ENCODE measurements at places on chromosomes 4 and X. TPM values are rescaled to one million over a fixed set of nuclear protein-coding genes. Genes with fewer than 3 reads are reported as not detected.

GRCh38 chr4:133275246-133275645 is 126.2 kb downstream of the PCDH10 start:
- DNase-seq, result no peak

DNA sequence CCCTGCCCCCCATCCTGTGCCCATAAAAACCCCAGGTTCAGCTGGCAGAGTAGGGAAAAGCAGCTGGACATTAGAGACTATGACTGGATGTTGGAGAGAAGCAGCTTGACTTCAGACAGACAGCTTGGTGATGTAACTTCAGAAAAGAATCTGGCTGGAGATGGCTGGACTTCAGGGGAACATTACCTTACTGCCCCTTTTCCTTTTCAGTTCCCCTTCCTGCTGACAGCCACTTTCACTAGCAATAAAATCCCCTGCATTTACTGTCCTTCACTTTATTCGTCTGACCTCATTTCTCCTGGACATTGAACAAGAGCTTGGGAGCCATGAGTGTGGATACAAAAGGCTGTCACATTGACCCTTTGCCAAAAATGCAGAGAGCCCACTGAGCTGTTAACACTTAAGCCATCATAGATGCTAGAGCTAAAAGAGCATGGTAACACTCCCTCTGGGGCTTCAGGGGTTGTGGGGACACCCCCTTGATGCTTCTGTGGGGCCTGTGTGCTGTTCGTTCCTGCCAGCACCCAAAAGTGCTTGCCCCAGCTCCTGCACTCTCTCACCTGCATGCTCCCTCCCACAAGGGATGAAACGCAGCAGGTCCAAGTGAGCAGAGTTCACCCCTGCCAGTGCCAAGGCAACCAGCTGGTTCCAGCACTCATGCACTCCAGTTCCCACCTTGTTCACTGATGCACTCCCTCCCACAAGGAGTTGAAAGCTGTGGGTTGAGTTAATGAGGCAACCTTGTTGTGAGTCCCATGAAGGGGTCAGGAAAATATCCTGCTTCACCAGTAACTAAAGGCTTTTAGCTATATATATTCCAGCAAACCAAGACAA is 263.8 kb upstream of the NDST3 start:
- DNase-seq, result no peak

- no peak for DNase-seq
These were observed 30.7 kb downstream of the WFS1 start for GRCh38 chr4:6300359-6300758.

DNA sequence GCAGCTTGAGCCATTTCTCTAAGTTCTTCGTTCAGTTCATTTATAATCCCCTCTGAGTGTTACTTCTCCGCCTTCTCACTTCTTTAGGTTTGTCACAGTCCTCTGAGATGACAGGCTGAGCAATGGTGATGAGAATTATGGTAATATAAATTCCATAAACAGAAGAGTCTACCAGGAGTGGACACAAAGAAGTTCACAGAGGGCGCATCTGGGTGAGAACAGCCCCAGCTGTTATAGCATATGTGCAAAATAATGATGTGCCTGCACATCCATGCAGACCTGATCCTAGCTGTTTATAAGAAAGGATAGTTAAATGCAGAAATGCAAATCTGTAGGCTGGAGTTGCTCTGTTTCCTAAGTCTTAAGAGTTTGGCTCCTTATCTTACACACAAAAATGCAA is 377.5 kb downstream of the KCNIP4 start:
- no peak for DNase-seq

- no peak for DNase-seq
These were observed 372.7 kb downstream of the INPP4B start for GRCh38 chr4:142473218-142473959.

- no peak for DNase-seq
These were observed 50.1 kb downstream of the CISD2 start for GRCh38 chr4:102918859-102919258.

- no peak for DNase-seq
These were observed 9.6 kb upstream of the STK32B start for GRCh38 chr4:5041699-5042098.

DNA sequence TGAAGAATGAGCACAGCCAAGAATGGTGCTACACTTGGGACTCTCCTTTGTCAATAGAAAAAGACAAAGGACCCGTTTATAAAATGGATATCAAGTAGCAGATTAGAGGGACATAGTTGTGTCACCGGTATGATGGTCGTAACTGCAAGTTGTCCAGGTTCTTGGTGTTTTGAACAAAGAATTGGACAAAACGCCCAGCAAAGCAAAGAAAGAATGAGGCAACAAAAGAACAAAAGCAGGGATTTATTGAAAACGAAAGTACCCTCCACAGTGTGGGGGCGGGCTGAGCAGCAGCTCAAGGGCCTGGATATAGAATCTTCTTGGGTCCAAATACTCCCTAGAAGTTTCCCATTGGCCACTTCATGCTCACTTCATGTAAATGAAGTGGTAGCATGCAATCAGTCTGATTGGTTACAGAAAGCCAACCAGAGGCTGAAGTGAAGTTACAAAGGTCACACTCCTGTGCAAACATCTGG is 54.7 kb downstream of the SHROOM3 start:
- DNase-seq, result peak; percentile 33

DNA sequence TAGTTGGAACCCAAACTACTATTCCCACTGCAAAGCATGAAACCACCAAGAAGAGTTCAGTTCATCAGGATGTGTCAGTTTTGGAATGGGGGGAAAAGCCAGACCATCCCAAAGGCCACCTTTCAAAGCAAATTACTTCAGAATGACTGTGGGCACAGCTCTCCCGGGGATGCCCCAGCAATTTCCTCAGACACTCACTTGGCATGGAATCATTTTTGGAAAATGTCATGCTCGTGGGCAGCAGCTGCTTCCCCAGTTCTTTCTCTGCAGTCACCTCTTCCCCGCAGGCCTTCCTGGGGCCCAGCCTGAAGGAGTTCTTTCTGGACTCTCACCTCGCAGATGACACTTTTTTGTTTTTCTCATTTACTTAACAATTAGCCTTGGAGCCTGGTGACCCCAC is 350.3 kb downstream of the NR3C2 start:
- no peak for DNase-seq

DNA sequence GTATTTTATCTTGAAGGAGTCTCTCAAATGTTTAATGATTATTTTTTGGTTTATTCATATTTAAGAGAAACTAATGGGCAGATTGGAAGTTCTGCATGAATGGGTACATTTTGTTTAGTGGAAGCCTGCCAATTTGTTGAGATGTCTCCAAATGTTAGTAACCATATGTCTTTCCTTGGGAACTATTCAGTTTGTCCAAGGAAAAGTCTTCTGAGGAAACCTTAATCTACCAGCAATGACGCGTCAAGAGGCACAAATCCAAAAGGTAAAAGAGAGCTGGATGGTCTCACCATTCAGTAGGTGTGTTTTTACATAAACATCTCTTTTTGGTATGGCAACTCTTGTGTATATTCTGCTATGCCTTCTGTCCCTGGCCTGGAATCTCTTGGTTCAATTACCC is 37.4 kb upstream of the NDST3 start:
- DNase-seq, result no peak

DNA sequence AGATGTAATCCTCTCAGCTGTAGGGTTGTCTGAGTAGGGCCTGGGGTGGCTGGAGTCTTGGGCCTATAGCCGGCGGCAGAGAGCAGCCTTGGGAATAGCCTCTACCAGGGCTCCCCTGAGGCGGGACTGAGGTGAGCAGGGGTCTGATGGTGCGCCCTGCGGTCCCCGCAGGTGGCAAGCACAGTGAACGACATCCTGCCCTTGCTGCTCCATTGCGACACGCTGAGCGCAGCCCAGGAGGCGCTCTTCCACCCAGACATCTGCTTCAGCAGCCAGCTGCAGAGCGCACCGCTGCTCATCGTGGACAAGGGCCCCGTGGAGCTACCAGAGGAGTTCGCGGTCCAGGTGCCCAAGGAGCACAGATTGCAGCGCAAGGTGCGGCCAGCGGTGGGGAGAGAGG is 317.0 kb downstream of the ADGRL3 start:
- DNase-seq, result no peak

DNA sequence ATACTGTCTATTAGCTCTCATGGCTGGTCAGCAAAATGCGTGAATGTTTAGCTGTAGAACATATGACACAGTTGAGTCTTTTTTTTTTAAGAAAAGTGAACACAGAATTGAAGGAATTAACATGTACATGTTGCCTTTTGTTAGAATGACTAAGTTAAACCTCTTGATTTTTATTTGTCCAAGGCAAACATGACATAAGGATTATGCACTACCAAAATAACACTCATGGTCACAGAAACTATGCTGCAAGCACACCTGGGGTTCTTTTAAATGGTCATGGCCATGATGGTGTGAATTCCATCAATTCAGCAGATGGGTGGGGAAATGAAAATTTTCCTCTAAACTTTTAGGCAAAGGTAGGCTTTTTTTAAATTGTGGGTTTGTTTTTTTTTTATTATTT is 80.1 kb upstream of the CXCL13 start:
- no peak for DNase-seq

- DNase-seq, result no peak
These were observed 176.1 kb downstream of the CORIN start for GRCh38 chr4:47661741-47662140.

DNA sequence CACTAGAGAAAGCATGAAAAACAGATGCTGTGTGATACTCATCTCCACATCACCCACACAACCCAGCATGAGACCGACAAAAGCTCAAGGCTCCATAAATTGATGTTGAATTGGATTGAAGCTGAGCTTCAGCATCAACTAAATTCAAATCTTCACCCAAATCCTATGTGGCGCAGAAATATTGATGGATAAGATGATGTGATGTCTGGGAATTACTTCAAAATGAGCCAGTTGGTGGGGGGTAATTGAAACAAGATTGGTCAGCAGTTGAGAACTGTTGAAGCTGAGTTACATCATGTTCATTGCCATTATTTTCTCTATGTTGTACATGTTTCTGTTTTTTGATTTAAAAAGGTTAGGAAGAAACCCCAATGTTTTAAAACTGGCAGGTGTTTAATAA is 166.5 kb upstream of the STS start:
- no peak for DNase-seq

- peak; percentile 67 for DNase-seq
These were observed 45.1 kb downstream of the CHM start for GRCh38 chrX:86002076-86002896.

GRCh38 chr4:54657551-54658251 is at the start of gene KIT:
Gene KIT, plus strand, starts transcription at chr4:54657957. Its CDS starts 58 bp downstream, at chr4:54658015.
- DNase-seq, result peak; percentile 17

DNA sequence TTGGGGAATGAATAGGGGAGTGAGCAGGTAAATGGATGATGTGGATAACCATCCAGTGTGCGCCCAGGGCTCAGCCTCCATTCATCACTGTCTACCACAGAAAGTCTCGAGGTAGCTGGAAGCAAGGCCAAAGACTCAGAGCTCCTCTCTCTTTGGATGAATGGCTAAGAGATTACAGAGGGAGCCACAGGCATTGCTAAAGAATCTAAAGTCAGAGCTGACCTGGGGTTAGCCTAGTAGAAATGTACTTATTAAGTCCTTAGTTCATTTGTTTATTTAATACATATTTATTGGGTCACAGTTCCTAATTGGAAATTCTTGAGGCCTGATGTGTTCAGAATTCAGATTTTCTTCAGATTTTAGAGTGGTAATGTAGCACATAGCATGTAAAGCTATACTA is 88.7 kb upstream of the HPF1 start:
- peak; percentile 20 for DNase-seq

- peak; percentile 12 for DNase-seq
These were observed 562.3 kb upstream of the NDST4 start for GRCh38 chr4:115675719-115676118.

DNA sequence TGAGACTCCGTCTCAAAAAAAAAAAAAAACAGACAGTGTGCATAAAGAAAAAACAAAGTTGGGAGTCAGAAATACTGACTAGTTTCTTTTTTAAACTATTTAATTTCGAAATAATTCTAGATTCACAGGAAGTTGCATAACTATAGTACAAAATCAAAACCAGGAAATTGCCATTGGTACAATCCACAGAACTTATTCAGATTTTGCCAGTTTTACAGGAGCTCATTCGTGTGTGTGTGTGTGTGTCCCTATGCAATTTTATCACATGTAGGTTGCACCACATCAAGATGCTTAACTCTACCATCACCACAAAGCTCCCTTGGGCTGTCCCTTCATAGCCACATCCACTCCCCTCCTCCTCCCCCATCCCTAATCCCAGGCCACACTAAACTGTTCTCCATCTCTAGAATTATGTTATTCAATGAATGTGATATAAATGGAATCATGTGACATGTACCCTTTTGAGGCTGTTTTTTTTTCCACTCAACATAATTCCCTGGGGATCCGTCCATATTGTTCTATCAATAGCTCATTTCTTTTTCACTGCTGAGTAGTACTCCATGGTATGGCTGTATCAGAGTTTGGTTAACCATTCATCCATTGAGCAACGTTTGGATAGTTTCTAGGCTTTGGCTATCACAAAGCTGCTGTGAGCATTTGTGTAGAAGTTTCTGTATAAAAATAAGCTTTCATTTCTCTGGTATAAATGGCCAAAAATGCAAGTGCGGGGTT is 16.3 kb upstream of the DDX3X start:
- DNase-seq, result peak; percentile 33

DNA sequence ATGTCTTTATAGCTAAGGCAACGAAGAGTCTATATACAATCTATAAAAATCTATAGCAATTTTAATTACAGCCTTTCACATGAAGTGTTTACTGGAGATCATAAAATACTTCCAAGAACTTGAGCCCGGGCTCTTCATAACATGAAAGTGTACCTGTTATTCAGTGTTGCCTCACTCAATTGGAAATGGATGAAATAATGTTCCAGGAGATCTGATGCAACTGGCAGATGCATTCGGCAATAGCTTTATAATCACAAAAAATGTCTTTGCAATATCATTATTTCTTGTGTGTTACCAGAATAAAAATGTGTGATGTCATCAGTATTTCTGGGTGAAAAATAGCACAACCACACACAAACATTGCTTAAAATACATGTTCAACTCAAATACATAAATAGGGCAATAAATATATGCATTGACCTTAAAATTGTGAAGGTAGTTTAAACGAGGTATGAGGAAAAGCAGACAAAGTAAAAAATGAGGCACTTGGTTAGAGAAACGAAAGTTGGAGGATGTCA is 1266.8 kb upstream of the PCDH7 start:
- DNase-seq, result peak; percentile 52

GRCh38 chr4:3079694-3080123 is 5.2 kb downstream of the HTT start:
- no peak for DNase-seq

GRCh38 chr4:118774989-118775388 is 60.9 kb downstream of the SEC24D start:
- peak; percentile 65 for DNase-seq

DNA sequence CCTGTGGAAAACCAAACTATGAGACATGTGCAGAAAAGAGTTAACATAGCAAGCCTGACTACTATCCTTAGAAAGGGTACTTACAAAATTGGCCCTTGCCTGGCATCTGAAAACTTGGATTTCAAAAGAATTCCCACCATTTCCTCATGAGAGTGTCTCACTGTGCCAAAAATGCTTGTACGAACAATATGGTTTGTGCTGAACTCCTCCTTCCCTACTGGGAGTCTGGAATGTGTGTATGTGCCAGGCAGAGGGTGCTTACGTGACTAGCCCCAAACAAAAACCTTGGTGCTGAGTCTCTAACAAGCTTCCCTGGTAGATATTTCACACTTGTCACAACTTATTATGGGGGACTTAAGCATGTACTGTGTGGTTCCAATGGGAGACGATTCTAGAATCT is 81.7 kb upstream of the GIMD1 start:
- DNase-seq, result no peak

Gene IKBKG
- polyA plus RNA-seq, result 27.8 TPM

Gene KDR
- 0.05 TPM for polyA plus RNA-seq

Gene CTAG1B
- not detected for polyA plus RNA-seq

Gene CYTL1
- 6.9 TPM for polyA plus RNA-seq

Gene LNX1
- 0.48 TPM for polyA plus RNA-seq
